ENCODE measurements at places on chromosomes 4 and X.

DNA sequence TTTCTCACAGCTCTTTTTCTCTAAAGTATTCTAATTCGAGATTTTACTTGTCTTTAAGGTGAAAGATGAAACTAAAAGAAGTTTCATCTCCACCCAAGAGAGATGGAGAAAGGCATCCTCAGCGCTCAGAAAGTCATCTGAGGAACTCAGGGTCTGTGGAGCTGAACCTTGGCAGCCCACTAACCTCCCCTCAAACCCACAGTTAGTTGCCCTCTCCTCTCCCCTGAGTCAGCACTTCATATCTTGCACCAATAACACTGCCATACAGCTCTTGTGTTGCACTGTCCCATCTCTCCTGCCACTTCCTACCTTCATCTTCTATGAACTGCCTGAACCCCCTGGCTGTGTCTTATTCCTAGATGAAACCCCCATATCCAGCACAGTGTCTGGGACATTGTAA is 184.8 kb downstream of the RAB28 start:
- DNase-seq, result no peak

DNA sequence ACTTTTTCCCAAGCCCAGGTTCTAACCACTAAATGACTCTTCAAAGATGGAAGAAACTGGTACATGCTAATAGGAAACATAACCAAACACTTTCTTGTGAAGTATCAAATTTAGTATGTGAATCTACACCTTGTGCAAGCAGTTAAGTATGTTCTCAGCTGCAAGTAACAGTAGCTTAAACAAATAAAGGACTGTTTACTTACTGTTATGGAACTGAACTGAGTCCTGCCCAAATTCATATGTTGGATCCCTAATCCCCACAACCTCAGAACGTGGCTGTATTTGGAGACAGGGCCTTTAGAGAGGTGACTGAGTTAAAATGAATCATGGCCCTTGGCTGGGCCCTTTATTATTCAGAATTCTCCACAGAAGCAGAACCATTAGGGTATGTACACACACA is 178.7 kb downstream of the KDR start:
- no peak for DNase-seq

DNA sequence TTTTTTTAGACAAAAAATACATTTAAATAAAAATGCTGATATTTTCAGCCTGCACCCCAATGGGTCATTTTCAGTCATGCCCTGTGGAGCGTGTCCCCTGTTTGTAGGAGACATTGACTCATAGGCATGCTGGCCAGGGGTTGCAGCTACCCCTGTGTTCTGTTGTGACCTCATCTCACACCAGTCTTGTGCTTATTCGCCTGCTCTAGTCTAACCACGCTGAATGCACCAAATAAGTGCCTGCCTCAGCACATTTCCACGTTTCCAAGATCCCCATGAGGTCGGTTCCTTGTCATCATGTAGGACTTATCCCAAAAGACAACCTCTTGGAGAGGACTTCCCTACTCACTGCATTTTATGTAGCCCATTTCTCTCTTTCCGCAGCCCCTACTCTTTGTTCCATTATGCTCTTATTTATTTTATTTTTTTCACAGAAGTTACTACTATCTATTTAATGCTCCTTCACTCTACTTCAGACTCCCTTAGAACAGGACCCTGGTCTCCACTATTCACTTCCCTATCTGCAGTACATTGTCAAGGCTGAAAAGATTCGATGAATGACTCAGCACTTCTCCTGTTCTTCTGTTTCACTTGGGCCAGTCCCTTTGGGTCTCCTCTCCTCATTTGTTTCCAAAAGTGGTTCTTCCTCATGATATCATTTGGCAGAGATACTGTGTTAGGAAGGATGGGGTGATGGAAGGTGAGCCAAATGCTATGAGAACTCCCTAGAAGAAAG is 109.7 kb downstream of the MSL3 start:
- DNase-seq, result no peak

GRCh38 chrX:19592952-19593351 is 77.6 kb upstream of the MAP3K15 start:
- DNase-seq, result no peak

Data from NCI-H748 treated with DMSO at 0.1 percent for 48 hours (cell line).